ENCODE measurements at places on chromosomes 11 and 22.
A peak's percentile ranks its signal among the peaks of the same experiment; 100 is the strongest.

GRCh38 chr22:44605486-44605885, 96.5 kb upstream of the PRR5 start:
- no peak for DNase-seq

- DNase-seq: peak; percentile 6
Measured at GRCh38 chr22:22800716-22801115, 86.9 kb upstream of the IGLL5 start.

- no peak for DNase-seq
Measured at GRCh38 chr11:93143800-93144199, 54.0 kb downstream of the SLC36A4 start.

DNA sequence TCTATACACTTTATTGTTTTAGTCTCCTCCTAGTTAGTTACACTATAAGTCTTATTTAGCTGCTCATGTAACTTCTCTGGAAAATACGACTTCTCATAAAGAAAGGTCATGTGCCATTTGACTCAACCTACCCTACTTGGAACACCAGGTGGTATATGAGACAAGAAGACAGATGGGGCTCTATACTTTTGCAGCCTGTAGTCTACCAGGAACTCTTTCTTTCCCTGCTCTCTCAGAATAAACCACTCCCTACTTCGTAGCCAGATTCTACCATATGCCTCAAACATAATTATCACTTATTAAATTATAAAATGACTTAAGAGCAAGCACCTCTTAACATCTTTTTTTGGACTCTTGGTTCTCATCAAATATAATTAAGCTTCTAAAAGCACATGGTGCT, 38.5 kb upstream of the RAPSN start:
- DNase-seq: no peak

- peak; percentile 2 for DNase-seq
Measured at GRCh38 chr22:39703928-39704639, 133.5 kb downstream of the CACNA1I start.

GRCh38 chr11:68164437-68164836, 43.2 kb upstream of the CHKA start:
- peak; percentile 35 for DNase-seq

DNA sequence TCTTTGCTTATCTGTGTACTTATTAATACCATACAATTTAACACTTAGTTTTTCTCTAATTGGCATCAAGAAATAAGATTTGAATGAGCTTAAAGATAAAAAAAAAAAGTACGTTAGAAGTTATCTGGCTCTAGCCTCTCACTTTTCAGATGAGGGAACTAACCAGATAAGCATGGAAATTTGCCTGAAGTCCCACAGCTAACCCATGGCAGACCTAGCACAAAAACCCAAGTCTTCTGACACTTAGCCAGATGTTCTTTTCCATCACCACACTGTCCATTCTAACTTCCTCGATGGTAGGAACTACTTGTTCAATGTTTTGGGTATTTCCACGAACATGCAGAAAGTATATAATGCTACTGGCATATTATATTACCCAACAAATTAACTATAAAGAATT, 7.4 kb upstream of the SOX6 start:
- no peak for DNase-seq

DNA sequence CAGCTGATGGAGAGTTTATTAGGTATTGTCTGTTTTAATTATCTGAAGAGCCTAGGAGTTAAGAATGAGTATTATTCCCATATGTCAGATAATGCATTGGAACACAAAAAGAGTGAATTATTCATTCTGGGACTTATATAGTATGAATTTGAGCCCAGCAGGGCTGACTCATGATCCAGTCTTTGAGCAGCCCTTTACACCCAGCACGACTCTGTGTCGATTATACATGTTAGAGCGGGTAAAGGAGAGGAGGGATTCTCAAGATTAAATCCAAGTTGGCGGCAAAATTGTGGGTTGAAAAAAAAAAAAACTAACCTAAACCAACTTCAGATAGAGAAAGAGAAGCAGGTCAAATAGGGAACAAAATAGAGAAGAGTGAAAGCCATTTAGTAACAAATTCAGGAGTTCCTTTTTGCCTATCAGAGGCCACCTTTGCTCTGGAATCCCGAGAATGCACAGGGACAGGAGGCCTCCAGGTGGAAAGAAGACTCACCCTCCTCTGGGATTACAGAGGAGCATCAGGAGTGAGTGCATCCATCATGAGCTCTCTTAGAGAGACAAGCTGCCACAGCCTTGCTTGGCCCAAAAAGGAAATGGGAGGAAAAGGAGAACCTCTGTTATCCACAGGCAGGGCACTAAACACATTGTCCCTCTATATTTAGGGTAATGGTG, 3.1 kb downstream of the MRGPRX1 start:
- DNase-seq: no peak

DNA sequence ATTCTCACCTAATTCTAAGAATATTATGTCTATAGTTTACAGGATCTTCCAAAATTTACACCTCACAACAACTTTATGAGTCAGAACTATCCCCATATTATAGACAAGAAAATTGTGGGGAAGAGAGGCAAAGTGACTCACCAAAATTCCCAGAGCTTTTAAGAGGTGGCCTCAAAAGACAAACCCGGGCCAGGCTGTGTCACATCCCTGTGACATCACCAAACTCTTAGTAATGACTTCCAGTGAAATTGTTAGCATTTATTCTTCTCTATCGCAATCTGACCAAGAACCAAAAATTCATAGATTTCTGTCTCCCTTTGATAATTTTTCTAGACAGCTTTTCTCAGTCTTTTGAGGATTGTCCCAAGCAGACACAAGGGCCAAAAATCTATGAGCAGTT, 134.3 kb downstream of the SNX19 start:
- no peak for DNase-seq

GRCh38 chr11:128232588-128232987, 354.8 kb downstream of the ETS1 start:
- no peak for DNase-seq

DNA sequence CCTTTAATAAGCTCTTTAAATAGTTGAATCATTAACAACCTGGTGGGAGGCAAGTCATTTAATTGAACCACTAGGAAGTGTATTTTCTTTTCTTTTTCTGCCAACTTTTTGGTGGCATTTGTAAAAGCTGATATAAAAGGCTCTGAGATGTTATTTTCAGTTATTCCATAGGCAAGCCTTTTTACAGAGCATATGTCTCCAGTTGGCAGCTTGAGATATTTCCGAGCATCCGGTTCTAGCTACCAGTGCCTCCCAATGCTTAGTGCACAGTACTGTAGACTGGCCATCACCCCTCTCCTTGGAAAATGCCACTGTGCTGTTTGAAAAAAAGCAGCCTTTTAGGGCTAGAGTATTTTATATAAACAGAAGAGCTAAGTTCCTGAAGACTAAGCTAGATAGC, 178.7 kb upstream of the SORL1-AS1 start:
- no peak for DNase-seq

GRCh38 chr11:124876818-124877630, 11.8 kb downstream of the ROBO3 start:
- no peak for DNase-seq

DNA sequence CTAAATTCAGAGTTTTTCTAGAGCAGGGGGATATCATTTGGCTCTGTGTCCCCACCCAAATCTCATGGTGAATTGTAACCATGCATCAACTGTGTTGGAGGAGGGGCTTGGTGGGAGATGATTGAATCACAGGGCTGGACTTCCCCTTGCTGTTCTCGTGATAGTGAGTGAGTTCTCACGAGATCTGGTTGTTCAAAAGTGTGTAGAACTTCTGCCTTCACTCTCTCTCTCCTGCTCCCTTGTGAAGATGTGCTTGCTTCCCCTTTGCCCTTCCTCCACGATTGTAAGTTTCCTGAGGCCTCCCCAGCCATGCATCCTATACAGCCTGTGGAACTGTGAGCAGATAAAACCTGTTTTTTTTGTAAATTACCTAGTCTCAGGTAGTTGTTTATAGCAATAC, 22.0 kb upstream of the FBLN1 start:
- no peak for DNase-seq

- no peak for DNase-seq
Measured at GRCh38 chr11:64026575-64027205, 9.0 kb upstream of the FLRT1 start.

GRCh38 chr11:32497951-32498350, 62.6 kb upstream of the WT1 start:
- DNase-seq: no peak

DNA sequence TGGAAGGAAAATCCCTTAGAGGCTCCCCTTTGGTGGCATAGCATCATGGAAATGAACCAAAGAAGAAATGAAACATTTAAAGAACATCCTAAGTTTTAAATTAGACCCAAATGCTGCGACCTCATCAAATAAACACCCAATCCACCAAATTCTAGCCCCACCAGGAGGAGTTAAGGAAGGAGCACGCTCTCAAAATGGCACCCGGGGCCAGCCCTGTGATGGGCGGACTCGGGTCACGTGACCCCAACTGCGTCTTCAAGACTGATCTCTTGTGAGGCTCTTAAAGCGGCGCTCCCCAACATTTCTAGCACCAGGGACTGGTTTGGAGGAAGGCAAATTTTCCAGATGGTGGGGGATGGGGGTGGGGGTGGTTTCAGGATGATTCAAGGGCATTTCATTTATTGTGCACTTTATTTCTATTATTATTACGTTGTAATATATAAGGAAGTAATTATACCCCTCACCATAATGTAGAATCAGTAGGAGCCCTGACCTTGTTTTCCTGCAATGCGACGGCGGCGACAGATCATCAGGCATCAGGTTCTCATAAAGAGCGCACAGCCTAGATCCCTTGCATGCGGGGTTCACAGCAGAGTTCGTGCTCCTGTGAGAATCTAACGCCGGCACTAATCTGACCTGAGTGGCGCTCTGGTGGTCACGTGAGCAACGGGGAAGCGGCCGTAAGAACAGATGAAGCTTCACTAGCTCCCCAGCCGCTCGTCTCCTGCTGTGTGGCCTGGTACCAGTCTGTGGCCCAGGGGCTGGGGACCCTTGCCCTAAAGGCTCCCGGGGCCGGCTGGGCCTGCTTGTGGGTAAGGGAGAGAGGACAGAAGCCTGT, 90.6 kb upstream of the SLC22A12 start:
- no peak for DNase-seq

- DNase-seq: no peak
Measured at GRCh38 chr11:96054870-96055705, 131.2 kb upstream of the MTMR2 start.

- DNase-seq: no peak
Measured at GRCh38 chr22:27309697-27310096, 491.9 kb downstream of the MN1 start.

GRCh38 chr11:125621995-125622394, 3.0 kb upstream of the CHEK1 start:
- DNase-seq: no peak

- DNase-seq: peak; percentile 13
Measured at GRCh38 chr11:93741882-93742226, 382 bp downstream of the C11orf54 start.

- no peak for DNase-seq
Measured at GRCh38 chr11:104291646-104292045, 127.7 kb upstream of the PDGFD start.

- DNase-seq: no peak
Measured at GRCh38 chr11:23859087-23859486, 637.8 kb upstream of the LUZP2 start.

GRCh38 chr11:67630228-67630942, 648 bp upstream of the NUDT8 start:
- DNase-seq: peak; percentile 93

DNA sequence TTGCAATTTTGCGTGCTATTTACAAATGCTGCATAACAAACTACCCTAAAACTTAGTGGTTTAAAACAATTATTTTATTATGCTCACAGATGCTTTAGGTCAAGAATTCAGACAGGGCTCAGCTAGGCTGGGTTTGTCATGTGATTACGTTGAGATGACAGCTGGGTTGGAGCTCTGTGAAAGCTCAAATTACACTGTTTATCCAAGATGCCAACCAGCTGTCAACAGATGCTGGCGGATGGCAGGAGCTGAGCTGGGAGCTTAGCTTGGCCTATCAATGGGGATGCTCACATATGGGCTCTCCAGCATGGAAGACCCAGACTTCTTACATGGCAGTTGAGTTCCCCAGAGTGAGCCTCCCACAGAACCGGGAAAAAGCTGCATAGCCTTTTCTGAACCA, 62.7 kb downstream of the STK33 start:
- DNase-seq: no peak

DNA sequence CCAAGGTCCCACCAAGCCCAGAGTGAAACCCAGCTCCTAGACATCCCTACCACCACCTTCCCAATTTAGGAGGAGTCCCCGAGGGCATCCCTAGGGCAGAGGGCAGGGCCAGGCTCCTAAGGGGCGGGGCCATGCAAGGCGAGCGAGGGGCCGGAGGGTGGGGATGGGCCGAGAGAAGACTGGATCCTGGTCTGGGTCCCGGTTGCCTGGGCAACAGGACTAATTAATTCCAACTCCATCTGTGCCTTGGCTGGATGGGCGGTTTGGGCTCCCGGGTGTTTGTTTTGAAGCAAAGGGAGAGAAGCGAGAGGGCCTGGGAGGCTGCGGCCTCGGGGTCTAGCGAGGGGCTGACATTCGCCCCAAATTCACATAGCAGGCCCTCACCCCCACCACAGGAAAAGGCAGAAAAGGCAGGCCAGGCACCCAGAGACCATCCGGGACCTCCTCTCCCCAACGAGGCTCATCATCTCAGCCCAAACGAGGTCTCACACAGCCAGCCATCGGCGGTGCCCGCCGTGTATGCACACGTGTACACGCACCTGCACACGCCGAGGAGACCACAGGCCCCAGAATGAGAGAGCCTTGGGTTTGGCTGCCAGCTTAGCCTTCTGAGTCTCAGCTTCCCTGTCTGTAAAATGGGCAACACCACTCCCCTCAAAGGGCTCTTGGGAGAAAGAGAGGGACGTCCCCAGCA, 23.9 kb downstream of the ELFN2 start:
- no peak for DNase-seq

DNA sequence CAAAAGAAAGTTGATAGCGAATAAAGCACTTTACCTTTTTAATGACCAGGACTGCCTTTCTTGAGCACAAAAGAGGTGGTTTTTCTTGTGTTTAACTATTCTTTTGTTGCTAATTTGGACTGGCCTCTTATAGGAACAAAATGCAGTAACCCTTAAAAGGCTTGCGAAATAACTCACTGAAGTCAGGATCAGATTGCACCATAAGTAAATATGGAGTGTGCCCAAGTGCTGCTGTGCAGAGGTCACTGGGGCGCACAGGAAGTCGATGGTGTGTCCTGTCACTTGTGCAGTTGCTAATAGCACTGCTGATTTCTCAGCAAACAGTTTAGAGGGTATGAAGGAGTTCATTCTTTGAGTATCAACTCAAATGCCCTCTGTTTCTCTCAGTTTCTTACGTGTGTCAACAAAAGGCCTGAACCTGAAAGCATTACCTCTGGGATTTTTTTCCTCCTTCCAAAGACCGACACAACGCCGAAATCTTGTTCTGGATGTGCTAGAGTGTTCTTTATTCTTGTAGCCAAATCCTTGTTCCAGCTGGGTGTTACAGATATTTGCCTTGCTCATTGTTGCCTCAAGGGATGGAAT, 71.3 kb downstream of the ATXN10 start:
- DNase-seq: peak; percentile 56

GRCh38 chr11:30487200-30487898, 98.8 kb downstream of the MPPED2 start:
- no peak for DNase-seq

- DNase-seq: peak; percentile 19
Measured at GRCh38 chr11:5719703-5720495, 16.3 kb upstream of the OR56B1 start.
